ENCODE measurements at places on chromosomes 6 and 20.

- no peak for DNase-seq
Observed at GRCh38 chr6:119799596-119800509, 450.3 kb upstream of the MAN1A1 start.

DNA sequence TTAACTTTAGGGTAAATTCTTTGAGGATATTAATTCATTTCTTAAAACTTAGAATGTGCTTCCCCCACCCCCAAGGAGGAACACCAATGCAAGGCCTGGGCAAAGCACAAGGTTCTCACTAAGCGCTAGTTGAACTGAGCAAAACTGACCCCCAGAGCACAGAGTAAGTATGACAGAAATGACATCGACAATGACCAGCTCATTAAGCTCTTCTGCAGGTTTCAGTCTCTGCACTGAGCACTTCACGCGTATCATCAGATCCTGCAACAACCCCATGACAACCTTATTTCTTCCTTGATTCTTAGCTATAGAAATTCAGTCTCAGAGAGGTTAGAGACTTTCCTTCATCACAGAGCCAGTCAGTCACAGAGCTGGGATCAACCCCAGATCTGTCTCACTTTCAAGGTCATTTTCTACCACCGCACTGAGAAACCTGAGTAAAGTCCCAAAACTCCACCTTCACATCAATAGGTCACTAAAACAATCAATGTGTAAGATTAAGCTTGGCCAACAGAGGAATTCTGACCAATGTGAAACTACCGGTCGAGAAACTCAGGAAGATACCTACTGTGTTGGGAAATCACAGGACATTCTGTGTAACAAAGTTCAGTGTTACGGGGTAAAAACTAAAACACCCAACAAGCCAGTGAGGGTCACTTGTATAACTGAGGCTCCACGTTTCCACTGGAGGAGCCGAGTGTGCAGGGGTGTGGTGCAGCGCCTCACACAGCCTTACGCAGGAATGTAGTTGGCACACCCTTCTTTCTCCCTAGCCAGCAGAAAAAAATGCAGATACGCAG is 129.0 kb upstream of the FOXQ1 start:
- no peak for DNase-seq

DNA sequence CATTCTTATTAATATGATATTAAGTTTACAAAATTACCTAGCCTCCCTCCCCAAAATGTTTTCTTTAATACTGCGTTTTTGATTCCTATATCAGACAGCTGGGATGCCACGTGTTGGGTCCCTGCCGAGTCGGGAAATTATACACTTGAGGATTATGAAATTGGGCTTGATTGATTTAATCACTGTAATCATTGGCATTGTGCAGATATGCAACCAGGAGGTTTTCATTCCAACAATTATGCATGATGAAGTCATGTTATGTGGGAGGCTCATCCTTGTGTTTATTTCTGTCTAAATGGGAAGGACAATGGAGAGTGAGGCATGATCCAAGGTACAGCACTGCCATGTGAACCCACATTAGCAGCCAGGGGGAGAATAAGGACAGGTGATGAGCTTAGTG is 30.6 kb upstream of the RIPOR2 start:
- DNase-seq: no peak

GRCh38 chr20:32777177-32777956 is 15.2 kb downstream of the DNMT3B start:
- DNase-seq: no peak

DNA sequence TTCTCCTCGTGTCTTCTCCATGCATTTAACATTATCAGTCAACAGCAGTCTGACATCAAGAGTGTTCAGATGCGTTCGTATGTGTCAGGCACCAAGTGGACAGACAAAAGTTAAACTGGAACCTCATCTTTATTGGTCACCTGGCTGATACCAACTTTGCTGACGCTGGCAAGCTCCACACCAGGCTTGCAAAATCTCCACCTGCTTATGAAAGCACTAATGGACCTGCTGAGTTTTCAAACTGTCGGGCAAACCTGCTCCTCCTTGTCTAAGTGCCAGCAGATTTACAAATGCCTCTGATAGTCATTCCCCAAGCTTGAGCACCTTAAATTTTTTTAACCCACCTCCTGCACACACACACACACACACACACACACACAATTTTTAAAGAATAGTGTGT is 27.9 kb upstream of the DSP start:
- DNase-seq: no peak

DNA sequence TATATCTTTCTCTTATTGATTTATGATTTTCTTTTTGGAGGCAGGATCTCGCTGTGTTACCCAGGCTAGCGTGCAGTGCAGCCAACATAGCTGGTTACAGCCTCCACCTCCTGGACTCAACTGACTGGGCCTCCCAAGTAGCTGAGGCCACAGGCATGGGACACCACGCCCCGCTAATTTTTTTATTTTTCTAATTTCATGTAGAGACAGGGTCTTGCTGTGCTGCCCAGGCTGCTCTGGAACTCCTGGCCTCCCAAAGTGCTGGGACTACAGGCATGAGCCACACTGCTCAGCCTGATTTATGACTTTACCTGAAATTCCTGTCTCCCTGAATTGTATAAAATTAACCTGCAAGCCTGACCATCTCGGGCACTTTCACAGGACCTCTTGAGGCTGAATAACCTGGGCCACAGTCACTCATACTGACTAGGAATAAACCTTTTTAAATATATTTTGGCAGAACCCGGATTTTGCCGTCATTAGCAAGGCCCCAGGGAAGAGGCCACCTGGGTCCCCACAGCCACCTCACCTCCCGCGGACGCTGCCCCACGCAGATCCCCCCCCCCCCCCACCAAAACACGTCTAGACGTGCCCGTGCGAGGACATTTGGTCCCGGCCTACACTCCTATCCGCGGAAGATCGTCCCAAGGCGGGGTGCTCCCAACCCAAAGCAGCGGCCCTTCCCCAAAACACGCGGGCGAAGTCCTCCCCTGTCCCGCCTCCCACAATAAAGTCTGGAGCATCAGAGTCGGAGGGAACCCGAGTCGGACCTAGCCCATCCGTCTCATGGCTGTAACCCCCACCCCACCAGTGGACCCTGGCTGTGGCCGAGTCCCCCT is 902 bp downstream of the ZNF337 start:
- DNase-seq: no peak

GRCh38 chr20:752291-752690 is 16.0 kb downstream of the SLC52A3 start:
- DNase-seq: no peak

DNA sequence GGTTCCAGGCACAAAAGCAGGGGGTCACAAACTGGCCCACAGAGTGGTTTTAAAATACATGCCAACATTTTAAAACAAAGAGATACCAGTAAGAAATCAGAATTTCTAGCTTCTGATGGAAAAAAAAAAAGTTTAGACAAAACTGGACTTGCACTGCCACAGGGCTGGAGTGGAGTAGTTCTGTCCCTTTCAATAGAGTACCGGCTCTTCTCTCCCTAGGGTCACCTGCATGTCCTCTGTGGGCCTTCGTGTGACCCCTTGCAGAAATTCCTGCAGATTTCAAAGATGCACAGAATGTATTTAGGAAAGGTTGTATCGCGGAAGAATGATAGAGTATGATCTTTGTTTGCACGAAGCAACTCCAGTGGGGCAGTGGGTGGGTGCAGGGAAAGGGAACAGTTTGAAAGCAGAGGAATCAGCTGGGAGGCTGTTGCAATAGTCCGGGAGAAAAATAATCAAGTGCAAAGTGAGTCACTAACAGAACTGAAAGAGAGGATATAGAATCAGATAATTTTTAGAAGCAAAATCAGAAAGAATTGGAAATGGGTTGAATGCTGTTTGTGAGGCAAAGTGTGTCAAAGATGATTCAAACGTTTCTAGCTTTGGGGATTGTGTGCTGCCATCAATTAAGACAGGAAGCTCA is 97.3 kb upstream of the STXBP5 start:
- DNase-seq: no peak

- no peak for DNase-seq
Observed at GRCh38 chr6:24448396-24448795, 41.0 kb downstream of the GPLD1 start.

DNA sequence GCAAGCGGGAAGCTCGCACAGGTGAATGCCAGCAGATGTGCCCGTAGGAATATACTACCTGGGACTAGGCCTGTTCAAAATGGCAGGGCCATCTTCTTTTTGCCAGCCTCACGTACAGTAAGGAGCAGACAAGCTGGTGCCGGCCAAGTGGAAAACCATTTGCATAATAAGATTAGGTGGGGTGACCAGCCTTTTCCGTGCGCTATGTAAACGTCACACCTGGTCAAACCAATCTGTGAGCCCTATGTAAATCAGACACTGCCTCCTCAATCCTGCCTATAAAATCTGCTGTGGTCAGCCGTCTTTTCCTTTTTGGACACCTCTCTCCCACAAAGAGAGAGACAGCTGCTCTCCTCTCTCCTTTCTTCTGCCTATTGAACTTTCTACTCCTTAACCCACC is 60.8 kb upstream of the TMEM30A start:
- no peak for DNase-seq

DNA sequence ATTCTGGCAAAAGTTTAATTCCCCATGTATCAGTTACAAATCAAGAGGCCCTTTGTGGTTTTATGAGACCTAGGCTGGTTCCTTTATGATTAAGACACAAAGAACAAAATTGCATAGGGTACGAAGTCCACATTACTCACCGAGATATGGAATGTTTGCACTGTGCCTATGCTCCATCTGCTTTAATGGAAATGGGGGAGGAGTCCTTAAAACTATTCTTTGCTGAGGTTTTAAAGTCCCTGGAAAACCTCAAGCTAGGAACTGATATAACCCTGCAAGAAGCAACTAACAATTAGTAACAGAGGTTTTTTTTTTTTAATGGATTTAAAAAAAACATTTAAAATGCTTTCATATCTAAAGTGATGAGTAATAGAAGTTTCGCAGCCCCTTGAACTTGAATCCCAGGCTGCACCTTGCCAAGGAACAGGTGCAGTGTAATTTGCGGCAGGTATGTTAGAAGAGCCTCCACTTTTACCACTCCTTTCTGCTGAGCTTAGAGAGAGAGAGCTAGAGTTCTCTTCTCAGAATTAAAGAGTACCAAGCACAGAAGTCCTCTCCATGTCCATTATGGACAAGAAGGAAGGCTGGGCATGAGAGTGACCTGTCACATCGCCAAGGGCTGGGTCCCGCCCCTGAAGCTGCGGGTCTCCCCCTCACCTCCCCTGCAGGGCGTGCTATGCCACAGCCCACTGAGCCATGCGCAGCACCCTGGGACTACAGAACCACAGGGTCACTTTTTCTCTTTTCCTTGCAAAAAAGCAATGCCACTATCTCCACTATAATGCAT is 2.3 kb downstream of the SERPINB1 start:
- peak; percentile 47 for DNase-seq

- peak; percentile 23 for DNase-seq
Observed at GRCh38 chr6:79215213-79215824, 19.2 kb downstream of the HMGN3 start.

- DNase-seq: no peak
Observed at GRCh38 chr6:105275542-105275941, 95.7 kb upstream of the POPDC3 start.

DNA sequence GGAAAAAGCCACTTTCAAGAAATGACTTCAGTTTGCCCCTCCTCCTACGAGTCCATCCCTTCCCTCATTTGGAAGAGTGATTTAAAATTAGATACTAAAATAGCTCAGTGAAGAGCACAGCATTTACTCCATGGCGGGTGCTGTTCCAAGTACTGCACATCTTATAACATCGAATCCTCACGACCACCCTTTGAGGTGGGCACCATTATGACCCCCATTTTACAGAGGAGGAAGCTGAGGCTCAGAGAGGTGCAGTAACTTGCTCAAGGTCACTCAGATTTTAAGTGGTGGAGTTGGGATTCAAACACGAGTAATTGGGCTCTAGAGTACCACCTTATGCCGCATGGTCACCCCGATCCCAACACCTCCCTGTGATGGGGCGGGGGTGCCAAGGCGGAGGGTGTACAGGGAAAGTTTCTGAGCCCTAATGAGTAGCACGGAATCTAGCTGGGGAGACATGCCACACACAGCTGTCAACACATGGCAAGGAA is 25.5 kb downstream of the TTBK1 start:
- no peak for DNase-seq

DNA sequence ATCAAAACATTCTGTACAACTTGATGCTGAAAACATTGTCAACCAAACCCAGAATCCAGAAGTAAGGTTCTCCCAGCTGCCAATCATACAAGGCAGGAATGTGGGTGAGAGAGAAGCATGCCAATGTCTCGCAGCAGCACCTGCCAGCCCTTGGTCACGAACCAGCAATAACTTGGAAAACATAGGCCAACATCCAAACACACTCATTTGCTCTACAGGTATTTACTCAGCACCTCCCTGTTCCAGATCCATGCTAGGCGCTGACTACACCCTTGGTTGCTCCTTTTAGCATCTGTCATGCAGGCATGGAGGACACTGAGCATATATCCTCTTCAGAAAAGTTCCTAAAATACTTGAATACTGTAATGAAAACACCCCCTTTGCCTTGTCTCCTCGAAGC is 63.6 kb downstream of the FAXC start:
- DNase-seq: no peak

GRCh38 chr6:151098166-151098565 is 141.6 kb upstream of the AKAP12 start:
- DNase-seq: no peak

DNA sequence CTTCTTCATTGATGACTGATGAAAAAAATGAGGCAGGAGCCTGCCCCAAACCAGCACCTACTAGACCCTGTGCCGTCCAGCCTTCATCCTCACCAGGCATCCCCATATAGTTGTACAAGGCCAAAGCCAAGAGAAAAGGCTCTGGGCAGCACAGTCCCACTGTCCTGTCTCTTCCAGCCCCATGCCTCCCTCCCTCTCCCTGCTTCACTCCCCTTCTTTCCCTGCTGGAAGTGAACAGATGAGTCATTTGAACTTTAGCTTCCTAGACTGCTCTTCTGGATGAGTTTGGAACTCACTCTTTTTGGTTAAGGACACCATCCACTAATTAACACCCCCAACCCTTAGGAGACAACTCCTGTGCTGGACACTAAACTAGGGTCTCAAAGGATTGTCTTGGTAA is 235.2 kb downstream of the LRFN2 start:
- no peak for DNase-seq

DNA sequence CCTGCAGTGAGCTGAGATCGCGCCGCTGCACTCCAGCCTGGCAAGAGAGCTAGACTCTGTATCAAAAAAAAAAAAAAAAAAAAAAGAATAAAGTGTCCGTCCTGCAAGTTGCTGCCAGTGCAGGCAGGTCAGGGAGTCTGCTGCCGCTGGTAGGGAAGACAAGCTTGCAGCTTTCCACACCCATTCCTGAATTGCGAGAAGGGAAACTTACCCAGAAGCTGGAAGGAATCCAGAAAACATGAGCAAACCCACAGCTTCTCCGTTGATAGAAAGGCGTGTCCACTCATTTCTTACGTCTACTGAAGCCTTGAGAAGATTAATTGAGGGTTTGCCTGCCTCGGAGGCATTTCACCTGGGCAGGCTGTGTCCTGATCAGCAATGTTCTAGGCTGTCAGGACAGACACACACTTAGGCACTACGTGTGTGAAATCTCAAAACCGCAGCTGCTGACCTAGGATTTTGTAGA is 61.6 kb upstream of the DSP start:
- DNase-seq: no peak

- DNase-seq: no peak
Observed at GRCh38 chr20:34528921-34529297, 12.7 kb downstream of the DYNLRB1 start.

- DNase-seq: no peak
Observed at GRCh38 chr6:122494665-122495272, 23.2 kb upstream of the SERINC1 start.

GRCh38 chr6:120303527-120303926 is 954.0 kb upstream of the MAN1A1 start:
- no peak for DNase-seq

Data from non-pigmented ciliary epithelial cell (primary cell).